ENCODE measurements at places on chromosomes 12 and 14. TPM values are rescaled to one million over a fixed set of nuclear protein-coding genes. Genes with fewer than 3 reads are reported as not detected.

Gene RNASE2
- total RNA-seq, result not detected

DNA sequence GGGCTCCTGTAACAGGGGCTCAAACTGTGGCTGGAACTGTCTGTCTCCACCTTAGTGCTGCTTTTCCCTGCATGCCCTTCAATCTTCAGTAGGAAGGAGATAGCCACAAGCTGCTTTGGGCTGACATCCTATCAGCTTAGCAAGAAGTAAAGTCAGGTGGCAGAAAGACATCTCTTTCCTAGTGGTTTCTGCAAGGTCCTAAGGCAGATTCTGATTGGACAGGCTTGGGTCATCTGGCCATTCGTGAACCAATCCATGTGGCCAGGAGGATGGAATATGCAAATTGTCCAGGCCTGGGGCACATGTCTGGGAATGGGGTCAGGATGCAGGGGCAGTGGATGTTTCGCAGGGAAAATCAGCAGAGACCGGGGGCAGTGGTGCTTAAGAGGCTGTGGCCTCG, 5.2 kb downstream of the RITA1 start:
- H3K27me3 ChIP-seq, result no peaks in the 10 kb centered on the region
- no peak overlapping the region for H3K4me3 ChIP-seq
- H3K4me1 ChIP-seq, result peaks cover 8% of the 10 kb centered on the region
- peaks cover 23% of the 10 kb centered on the region for H3K36me3 ChIP-seq

GRCh38 chr14:33561488-33562175, 389.2 kb downstream of the EGLN3 start:
- H3K27me3 ChIP-seq, result no peaks in the 10 kb centered on the region
- H3K4me3 ChIP-seq, result no peak overlapping the region
- no peaks in the 10 kb centered on the region for H3K36me3 ChIP-seq
- H3K4me1 ChIP-seq, result no peaks in the 10 kb centered on the region

GRCh38 chr12:71896205-71896882, 42.3 kb upstream of the TPH2 start:
- H3K27me3 ChIP-seq, result no peaks in the 10 kb centered on the region
- peaks cover 58% of the 10 kb centered on the region for H3K36me3 ChIP-seq
- no peaks in the 10 kb centered on the region for H3K4me1 ChIP-seq
- DNase-seq, result no peak
- no peak overlapping the region for H3K27ac ChIP-seq

DNA sequence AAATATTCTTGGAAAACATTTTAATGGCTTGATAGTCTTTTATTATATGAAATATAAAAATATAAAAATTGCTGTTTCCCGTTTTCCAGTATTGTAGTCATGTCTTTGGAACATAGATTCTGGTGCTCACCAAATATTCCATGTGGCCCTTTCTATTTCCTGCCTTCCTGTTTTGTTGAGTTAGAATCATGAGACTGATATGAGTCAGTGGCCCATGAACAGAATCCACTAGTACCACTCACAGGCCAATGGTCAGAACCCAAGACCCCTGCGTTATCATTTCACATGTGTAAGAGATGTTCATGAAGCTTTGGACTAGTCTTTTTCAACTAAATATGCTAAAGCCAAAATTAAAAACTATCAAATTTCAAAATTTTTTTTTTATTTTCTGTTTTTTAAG, 56.9 kb downstream of the BICD1 start:
- no peaks in the 10 kb centered on the region for H3K4me1 ChIP-seq
- no peak for DNase-seq
- H3K27me3 ChIP-seq, result no peaks in the 10 kb centered on the region
- H3K4me3 ChIP-seq, result no peak overlapping the region
- no peak overlapping the region for H3K27ac ChIP-seq
